ENCODE measurements at places on chromosomes 16 and 17.

- DNase-seq = no peak
These were observed 527 bp upstream of the MGAT5B start for GRCh38 chr17:76867578-76868175.

GRCh38 chr17:2101448-2102257 lies 46.8 kb downstream of the HIC1 start:
- peak; percentile 21 for DNase-seq

GRCh38 chr17:34156401-34156740 lies 98.7 kb upstream of the CCL2 start:
- DNase-seq = no peak

GRCh38 chr16:24381470-24382118 lies 125.5 kb downstream of the CACNG3 start:
- DNase-seq = no peak

GRCh38 chr16:47887496-47887895 lies 268.3 kb downstream of the ABCC12 start:
- no peak for DNase-seq

DNA sequence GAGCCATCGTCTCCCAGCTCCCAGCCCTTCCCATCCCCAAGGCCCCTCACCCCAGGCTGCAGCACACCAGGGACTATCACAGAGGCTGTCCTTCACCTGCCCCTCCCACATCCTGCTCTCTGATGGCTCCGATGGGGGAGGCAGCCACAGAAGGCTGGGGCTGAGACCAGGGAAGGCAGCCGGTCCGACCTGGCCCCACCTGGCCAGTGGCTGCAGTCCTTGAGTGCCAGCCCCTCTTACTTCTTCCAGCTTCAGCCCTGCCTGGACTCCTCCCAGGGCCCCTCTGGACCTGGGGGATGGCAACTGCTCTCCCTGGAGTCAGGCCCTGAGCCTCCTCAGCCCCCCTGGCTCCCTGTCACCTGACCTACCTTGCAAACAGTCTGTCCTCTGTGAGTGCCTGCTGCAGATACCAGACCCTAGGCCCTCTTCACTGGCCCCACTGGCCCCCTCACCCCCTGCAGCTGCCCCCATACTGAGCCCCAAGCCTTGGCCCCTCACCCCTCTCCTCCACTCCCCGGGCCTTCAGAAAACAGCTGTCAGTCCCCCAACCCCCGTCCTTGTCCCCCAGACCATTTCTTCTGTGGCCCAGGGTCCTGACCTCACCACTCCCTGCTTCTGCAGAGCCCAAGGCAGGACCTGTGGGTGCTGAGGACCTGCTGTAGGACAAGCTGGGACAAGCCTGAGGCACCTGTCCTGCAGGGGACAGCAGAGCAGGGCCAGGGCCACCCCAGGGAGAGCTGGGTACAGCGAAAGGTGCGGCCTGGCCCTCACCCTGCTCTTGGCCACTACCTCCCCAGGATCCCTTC lies 12.6 kb upstream of the SRRM2 start:
- no peak for DNase-seq

Measured in C1 segment of cervical spinal cord (tissue), 14 donors.